CD4-positive, alpha-beta T cell treated with Interleukin-21 for 1 hour (primary cell): ENCODE measurements at places on chromosomes 2 and 18.
A peak's percentile ranks its signal among the peaks of the same experiment; 100 is the strongest.

DNA sequence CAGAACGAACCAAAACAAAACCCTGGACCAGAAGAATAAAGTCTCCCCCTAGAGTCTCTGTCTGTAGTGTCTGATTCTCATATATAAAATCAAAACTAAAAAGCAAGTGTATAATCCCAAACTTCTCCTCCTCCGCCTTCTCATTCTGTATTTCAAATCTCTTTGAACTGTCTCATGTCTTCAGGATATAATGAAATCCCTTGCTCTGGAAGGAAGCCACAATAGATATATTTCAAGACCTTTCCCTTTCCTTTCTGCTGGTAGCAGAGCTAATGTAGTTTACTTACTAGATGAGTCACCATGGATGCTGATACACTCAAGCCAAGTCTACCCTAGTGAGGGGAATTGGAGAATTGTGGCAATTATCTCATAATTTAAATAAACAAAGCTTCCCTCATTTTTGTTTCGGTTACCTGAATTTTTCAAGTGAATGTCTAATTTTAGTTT, 33.5 kb upstream of the CCDC93 start:
- DNase-seq = no peak

DNA sequence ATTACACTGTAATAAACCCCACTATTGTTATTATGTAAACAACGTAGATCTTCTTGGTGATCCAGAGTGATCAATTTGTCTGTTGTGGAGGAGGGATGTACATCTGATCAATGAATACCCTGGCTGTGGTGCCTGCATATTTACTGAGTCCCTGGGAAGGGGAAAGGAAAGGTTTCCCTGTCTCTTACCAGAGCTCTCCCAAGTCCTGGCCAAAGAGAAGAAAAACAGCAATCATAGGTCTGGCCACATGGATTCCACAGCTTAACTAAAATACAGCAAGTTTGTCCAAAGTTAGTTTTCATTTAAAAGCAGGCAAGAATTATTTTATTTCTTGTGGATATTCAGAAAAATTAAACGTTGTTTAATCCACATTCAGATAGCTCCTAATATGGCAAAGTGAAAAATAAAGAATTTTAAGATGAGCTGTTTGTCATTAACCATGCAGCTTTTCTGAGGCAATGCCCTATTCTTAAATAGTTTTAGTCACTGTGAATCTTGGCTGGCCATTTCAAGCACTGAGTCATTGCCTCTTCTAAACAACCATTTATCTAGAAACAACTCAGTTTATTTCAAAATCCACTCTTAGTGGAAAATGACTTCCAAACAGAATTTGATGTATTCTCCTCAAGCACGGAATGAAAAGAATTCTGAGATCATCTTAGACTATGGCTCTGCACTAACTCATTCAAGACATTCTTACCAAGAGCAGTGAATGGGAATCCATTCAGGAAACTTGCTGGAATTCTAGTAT, 1004.4 kb upstream of the CDH2 start:
- DNase-seq = no peak

- peak; percentile 11 for DNase-seq
Observed at GRCh38 chr2:155690785-155691184, 641.7 kb downstream of the NR4A2 start.

DNA sequence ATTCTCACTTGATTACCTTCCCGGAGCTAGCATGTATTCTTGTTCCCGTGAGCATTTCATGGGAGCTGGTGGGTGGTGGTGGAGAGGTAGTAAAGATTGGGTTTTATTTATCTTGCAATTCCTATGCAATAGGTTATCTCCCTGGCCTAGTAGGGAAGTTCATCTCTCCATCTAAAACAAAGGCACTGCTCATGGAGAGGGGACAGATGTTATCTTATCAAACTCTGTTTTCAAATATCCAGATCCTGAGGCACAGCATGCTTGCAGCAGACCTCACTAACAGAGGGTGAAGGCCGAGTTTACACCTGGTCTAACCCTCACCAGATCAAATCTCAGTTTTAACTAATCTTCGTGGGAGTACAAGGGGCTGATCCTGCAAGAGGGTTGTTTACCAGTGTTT, 98.9 kb downstream of the CYRIA start:
- DNase-seq = no peak

GRCh38 chr18:58955001-58955400, 90.3 kb downstream of the ZNF532 start:
- DNase-seq = no peak

GRCh38 chr18:9638886-9639285, 24.5 kb upstream of the PPP4R1 start:
- DNase-seq = no peak

DNA sequence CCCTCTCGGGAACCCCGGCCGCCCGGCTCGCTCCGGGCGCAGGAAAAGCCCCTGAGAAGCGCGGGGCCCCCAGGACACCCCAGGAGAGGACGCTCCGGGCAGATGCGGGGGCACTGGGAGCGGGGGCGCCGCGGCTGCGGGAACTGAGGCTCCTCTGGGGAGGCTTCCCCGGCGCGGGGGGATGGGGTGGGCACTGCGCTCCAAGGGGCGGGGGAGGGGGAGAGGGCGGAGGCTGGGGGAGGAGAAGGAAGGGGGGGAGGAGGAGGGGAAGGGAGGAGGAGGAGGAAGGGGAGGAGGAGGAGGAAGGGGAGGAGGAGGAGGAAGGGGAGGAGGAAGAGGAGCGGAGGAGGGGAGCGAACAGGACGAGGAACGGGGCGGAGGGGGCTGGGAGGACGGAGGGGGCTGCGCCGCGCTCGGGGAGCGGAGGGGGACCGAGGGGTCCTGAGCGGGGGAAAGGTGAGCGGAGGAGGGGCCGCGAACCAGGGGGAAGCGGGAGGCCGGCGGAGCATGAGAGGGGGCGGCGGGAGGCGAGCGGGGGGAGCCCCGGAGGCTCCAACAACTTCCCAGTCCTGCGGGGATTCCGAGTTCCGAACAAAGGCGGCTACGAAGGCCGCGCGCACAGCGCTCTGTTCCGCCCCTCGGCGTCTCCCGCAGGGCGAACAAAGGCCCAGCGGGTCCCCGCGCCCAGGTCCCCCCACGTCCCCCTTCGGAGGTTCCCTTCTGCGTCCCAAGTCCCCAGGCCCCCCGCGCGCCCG, 742 bp downstream of the PXDN start:
- DNase-seq = no peak

DNA sequence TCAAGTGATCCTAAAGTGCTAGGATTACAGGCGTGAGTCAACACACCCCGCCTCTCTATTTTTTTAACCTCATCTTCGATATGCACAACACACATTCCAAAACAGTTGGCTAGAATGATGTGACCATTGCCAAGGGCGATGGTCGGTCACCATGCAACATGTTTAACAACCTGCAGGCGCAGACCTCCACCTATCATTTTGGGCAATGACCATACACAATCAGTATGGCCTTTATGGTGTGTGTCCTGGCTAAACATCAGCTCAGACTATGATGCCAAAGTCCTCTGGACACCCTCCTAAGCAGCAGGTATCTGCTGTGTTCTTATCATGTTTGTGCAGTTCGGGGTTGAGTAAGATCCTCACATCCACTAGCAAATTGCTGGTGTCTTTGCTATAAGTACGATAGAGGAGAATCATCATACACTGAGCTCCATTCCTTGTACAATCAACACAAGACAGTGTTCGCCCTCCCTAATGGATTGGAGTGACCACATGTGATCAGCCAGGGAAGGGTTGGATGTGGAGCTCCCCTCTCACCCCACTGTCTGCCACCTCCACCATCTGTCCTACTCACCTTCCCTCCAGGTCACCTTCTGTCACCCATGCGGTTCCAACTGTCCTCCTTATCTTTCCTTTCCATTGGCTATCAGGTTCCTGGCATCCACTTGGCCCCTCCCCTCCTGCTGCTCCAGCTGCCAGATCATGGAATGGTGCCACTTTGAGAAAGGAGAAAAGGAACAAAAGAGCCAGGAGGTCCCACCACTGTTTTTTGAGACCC, 7.9 kb upstream of the RNF152 start:
- no peak for DNase-seq

DNA sequence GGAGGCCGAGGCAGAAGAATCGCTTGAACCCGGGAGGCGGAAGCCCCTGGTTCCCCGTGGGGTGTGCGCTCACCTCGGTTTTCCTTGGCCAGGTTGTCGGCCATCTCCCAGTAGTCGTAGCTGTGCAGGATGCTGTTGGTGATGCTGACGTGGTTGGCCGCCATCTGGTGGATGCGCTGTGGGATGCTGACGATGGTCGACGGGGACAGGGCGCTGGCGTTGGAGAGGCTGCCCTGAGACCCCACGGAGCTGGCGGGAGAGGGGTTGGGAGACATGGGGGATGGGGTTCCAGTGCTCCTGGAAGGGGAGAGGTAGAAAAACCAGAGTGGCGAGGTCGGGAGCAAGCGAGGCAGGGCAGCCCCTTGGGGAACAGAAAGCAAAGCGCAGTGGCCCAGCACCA, 64.4 kb upstream of the REV1 start:
- no peak for DNase-seq

DNA sequence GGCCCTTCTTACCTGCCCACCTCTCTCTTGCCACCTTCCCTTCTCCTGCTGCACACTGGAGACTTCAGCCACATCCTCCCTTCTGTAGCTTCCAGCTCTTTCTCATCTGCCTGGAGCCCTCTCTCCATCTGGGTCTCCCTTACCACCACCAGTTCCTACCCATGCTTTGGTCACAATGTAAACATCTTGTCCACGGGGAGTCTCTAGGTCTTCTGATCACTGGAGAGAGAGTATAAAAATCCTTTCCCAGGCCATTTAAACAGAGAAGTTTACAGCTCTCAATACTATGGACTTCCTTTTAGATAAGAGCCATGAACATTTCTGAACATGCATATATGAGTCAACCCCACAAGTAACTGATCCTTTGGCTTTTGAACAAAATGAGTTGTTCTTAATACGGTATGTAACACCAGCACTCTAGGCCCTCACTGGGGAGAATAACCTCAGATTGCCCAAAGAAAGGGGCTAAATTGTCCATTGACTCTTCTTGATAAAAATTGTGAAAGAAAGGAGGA, 5.8 kb downstream of the ARHGAP25 start:
- DNase-seq = no peak

DNA sequence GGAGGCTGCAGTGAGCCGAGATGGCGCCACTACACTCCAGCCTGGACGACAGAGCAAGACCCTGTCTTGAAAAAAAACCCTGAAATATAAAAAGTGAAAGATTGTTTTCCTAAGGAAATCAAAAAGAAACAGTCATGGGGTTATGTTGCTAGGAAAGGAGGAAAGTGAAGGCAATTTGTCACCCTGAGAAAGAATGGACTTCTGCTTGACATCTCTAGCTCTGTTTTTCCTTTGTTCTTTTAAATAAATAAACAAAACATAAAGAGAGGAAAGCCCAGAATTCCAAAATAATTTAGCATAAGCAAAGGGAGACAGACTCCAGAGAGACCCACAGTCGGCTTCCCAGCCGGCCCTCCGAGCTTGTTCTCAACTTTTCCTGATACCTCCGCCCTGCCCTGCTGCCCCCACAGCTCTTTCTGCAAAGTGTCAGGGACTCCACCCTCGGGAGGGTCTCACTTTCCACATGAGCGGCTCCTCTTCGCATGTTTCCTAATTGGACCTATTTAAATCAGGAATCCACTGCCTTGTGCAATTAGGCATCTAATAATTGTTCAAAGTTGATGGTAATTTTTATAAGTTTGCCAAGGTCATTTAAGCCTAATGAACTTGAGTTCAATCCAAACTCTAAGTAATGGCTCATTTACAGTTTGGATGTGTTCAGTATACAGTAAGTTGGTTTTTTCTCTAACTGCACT, 49.8 kb upstream of the COPS8 start:
- DNase-seq = no peak

GRCh38 chr18:13604786-13605185, 121.6 kb downstream of the FAM210A start:
- DNase-seq = no peak

DNA sequence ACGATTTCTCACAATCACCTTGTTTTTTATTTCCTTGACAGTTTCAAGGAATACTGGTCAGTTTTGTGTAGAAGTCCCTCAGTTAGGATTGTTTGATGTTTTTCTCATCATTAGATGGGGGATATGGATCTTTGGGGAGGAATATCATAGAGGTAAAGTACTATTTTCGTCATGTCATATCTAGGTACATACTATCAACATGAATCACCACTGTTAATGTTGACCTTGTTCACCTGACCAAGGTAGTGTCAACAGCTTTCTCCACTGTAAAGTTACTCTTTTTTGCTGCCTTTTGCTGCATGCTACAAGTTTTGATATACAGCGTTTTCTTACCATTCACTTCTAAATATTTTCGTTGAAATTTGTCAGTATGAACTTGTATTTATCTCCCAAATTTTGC, 32.7 kb downstream of the NLRC4 start:
- no peak for DNase-seq

GRCh38 chr2:240435457-240435947, at the start of gene GPC1:
Gene GPC1, plus strand, starts transcription at chr2:240435663. Its CDS starts 256 bp downstream, at chr2:240435919.
- peak; percentile 66 for DNase-seq

- DNase-seq = peak; percentile 7
Observed at GRCh38 chr2:157395811-157396210, 48.1 kb downstream of the CYTIP start.

DNA sequence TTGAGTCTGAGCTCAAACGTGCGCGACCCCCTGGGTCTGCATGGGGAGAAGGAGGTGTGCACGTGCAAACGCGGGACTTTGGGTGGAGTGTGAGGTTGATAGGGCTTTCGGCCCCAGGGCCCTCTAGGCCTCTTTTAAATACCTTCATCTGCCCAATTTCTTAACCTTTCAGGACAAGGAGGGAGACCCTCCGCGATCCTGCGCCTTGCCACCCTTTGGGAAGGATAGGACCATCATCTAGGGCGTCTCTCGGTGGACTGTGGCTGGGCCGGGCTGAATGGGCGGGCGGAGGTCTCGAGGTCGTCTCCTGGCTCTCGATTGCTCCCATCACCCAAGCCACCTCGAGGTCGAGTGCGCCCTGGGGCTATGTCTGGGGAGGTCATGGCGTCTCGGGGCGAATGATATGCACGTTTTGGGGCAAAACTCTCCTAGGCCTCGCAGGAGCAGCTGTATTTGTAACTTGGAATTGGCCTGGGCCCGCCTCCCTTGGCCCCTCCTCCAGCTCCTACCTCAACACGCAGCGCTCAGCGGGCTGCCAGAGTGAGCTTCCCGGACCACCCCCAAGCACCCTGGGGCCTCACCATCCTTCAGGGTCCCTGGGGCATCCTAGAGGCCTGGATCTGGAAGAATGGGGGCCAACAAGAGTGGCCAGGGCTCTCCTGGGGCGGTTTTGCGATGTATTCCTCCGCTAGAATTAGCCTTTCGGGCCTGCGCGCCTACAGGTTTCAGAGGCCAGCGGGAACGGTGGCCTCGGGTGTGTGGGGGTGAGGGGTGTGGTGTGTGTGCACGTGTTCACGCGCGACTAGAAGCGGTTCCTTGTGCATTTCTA, 8.7 kb upstream of the SIX3 start:
- DNase-seq = no peak

GRCh38 chr2:174681099-174682006, 82.9 kb downstream of the CHRNA1 start:
- no peak for DNase-seq
